ENCODE measurements at places on chromosomes 7 and 10. TPM values are rescaled to one million over a fixed set of nuclear protein-coding genes. Genes with fewer than 3 reads are reported as not detected.
A peak's percentile ranks its signal among the peaks of the same experiment; 100 is the strongest.

The MBLAC1 gene
- total RNA-seq: 4.4 TPM

The GBX1 gene
- not detected for total RNA-seq

GRCh38 chr10:14060320-14061070 lies 270.2 kb downstream of the FRMD4A start:
- H3K27ac ChIP-seq: no peak overlapping the region
- peaks cover 2% of the 10 kb centered on the region for H3K27me3 ChIP-seq
- no peaks in the 10 kb centered on the region for H3K36me3 ChIP-seq
- no peak overlapping the region for H3K4me3 ChIP-seq
- DNase-seq: no peak

DNA sequence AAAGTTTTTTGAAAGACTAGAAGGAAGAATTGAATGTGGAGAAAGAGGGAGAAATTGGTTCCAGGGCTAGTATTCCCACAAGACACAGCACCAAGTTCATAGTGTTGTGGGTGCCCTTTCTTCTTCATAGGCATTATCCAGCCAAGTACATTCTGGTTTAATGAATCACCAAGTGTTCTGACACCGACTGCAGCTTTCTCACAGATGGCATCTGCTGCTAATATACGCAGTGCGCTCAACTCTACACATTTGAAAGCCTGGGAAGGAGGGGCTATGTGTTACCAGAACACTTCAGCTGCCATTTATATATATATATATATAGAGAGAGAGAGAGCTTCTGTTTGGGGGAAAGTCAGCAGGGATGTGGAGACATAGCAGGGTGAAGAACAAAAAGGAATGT lies 1168.4 kb downstream of the GATA3 start:
- peaks cover 7% of the 10 kb centered on the region for H3K4me1 ChIP-seq
- H3K27me3 ChIP-seq: no peaks in the 10 kb centered on the region
- H3K36me3 ChIP-seq: no peaks in the 10 kb centered on the region
- DNase-seq: peak; percentile 11
- no peak overlapping the region for H3K27ac ChIP-seq

GRCh38 chr10:89346405-89347254 lies 18.8 kb downstream of the IFIT3 start:
- peaks cover 53% of the 10 kb centered on the region for H3K4me1 ChIP-seq
- H3K27me3 ChIP-seq: no peaks in the 10 kb centered on the region
- DNase-seq: no peak
- H3K36me3 ChIP-seq: peaks cover 10% of the 10 kb centered on the region
- H3K27ac ChIP-seq: no peak overlapping the region

Measured in HFFc6 (cell line).